ENCODE measurements at places on chromosomes 12 and 14.

DNA sequence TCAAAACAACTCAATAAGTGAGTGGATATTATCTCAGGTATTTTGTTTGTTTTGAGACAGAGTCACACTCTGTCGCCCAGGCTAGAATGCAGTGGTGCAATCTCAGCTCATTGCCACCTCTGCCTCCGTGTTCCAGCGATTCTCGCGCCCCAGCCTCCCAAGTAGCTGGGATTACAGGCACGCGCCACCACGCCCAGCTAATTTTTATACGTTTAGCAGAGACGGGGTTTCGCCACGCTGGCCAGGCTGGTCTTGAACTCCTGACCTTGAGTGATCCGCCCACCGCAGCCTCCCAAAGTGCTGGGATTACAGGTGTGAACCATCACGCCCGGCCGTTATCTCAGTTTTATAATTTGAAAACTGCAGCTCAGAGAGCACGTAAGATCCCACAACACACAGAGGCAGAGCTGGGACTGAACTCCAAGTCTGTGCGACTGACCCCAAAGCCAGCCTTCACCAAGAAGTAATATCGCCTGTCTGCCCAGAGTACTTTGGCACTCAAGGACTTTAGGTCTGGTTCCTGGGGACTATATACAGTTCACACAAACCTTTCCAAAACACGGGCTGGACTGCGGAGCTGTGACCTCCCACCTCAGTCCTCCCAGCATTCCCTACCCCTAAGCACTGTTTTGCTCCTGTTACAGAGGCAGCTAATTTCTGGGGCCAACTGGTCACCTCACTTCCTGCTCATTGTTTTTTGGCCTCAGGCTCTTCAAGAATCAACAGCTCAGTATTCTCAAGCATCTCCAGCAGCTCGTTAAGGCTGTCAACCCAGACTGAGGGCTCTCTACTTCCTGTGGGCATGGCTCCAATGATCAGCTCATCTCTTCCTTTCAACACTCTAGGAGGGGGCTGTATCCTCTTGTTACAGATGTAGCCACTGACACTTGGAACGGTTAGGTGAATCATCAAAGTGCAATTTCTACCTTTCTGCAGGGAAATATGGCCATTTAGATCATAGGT, 22.5 kb downstream of the TESC start:
- DNase-seq: no peak

DNA sequence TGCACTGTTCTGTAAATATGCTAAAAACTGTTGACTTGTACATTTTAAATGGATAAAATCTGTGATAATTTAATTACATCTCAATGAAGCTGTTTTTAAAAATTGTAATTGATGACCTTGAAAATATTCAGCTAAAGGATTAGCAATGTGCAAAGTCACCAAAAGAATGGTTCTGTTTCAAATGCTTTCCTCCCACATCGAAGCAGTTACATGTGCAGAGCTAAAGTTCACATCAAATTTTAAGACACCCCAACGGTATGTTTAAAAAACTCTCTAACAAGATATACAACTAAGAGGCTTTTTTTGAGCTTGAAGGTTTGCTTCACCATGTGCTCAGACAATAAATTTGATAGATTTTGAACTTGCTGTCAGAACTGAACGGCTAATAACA, 114.6 kb upstream of the KRAS start:
- no peak for DNase-seq

DNA sequence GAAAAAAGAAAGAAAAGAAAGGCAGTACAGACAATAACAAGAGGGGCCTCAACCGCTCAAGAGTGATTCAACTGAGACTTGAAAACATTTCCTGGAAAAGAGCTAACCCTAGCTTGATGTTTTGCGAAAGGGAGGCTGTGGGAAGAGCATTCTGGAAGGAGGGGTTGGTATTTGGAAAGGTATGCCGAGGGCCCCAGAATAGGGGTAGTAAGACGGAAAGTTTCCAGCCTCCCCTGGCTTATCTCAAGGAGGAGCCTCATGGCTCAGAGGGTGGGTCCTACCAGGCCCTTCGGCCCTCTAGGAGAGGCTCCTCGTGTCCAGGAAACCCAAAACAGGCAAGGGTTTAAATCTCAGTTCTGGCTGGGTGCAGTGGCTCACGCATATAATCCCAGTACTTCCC, 8.4 kb downstream of the RNU4-2 start:
- peak; percentile 11 for DNase-seq

DNA sequence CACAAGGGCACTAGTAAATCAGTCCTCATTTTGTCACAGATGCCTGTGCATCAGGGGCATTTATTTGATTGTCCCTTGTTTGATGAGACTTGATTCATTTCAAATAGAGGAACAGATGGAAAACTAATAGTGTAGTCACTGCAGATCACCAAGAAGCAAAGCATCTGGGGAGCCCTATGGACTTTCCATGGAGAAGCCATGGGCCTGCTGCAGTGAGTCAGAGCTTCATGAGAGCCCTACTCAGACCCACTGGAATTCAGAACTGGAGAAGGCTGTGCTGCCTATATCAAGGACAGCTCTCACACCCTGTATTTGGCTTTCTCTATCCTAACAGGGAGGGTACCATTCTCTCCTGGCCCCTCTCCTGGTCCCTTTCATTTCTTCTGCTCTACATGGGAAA, 126.2 kb downstream of the GRIP1 start:
- DNase-seq: no peak

DNA sequence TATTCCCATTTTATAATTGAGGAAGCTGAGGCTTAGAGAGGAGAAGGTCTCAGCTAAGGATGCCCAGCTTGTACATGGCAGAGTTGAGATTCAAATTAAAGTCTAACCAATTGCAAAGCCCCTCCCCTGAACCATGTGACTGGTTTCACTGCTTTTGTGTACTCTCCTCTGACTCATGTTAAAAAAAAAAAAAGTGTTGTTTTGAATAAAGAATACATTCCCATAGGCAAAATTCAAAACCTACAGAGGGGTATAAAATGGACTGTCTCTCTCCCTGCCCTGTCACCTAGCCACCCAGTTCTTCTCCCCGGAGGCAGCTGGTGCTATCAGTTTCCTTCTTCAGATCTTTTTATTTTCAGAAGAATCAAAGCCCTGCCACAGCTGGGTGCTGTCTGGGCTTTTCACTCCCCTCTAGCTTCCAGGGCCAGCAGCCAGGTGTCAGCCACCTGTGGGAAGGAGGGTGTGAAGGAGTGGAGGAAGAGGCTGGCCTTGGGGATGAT, 5.4 kb downstream of the PSMD9 start:
- peak; percentile 78 for DNase-seq

GRCh38 chr12:49288922-49289555, 5.9 kb upstream of the PRPH start:
- DNase-seq: no peak

DNA sequence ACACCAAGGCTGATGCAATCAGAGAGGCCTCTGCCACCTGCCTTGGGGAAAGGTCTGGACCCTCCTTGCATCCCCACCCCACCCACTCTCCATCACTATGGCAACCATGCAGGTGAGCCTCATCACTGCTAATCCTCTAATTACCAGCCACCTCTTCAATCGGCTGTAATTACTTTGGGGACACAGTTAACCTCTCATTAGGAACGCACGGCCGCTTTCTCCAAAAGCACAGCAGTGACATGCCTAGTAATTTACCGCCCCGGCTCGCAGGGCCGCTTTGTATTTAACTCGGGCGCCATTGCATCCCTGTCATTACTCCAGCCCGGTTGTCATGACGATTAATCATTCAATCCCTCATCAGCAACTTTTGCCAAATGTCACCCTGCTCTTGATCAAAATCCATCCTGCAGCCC, 36.3 kb upstream of the FAM222A start:
- no peak for DNase-seq

GRCh38 chr12:93323625-93324329, 53.9 kb upstream of the NUDT4 start:
- peak; percentile 40 for DNase-seq

DNA sequence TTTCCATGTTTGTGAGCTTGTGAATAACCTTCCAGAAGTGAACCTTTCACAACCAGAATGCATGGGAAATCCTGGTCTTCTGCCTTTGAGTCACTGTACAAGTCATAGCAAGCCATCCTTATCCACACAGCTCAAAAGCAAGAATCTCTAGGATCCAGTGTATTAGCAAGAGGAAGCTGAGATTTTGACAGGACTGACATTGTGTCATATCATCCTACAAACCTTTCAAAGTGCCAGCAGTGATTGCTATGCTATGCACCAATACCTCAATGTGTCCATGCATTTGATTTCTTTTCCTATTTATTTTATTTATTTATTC, 13.5 kb upstream of the NRDE2 start:
- no peak for DNase-seq

GRCh38 chr12:65432114-65432513, 153.6 kb downstream of the MSRB3 start:
- DNase-seq: no peak

- DNase-seq: no peak
Measured at GRCh38 chr14:78202163-78202562, 32.0 kb downstream of the NRXN3 start.

DNA sequence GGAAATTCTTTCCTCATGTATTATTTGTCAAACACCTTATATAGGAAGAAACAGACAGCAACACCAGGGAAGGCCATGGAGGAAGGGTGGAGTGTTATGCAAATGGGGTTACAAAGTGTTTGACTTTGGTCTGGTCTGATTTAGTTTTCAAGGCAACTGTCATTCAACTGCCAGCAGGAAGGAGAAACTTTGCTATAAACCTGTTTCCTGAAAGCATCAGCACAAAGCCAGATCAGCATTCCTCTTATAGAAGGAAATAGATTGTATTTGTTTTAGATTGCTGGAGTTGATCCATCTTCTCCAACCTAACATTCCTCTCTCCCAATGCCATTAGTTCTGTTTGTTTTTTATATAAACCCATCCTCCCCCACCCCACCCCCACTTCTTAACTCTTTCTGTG, 65.7 kb downstream of the STAB2 start:
- no peak for DNase-seq

GRCh38 chr12:4145990-4146859, 127.3 kb upstream of the CCND2 start:
- no peak for DNase-seq

DNA sequence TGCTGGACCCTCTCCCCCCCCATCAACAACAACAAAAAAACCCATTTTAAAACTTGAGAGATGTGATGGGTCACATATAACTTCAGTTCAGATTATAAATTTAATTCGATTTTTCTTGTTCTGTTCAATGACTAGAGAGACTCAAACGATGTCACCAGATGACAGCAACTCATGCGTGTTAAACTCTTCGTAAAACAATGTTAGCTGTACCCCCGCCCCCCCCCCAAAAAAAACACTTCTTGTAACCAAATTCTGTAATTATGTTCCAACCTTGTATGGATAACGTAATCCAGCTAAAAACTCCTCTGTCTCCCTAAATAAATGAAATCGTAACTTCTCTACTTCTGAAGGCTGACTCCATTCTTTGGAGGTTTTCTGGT, 614 bp upstream of the NACA start:
- no peak for DNase-seq

DNA sequence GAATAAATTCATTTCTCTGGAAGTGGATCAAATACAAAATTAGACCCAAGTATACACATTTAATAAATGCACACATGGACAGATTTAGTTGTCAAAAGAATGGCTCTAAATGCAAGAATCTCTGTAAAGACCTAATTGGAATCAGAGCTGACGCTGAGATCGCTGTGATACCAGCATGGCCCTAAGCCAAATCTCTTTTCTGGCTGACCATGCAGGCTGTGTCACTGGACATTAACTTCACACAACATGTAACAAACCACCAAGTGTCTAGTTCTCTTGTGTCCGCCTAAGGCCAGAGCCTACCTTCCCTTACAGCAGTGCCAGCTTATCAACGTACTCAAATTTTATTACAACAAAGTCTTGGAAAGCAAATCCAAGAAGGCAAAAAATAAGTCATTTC, 127.5 kb downstream of the MED13L start:
- DNase-seq: peak; percentile 60

- DNase-seq: peak; percentile 89
Measured at GRCh38 chr12:50016501-50017475, 8.5 kb downstream of the RACGAP1 start.

DNA sequence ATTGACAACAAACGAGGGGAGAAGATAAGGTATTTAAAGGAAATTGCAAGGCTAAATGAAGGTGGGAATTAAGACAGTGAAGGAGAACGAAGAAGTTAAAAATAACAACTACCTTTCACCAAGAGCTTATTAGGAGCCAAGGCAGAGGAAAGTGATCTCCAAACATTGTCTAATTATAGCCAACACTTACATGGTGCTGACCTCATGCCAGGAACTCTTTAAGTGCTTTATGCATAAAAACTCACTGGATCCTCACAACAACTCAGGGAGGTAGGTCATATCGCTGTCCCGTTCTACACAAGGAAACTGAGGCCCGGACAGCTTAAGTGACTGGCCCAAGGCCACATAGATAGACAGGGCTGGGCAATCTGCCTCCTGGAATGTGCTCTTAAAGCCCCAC, 19.5 kb downstream of the TAMALIN start:
- no peak for DNase-seq

DNA sequence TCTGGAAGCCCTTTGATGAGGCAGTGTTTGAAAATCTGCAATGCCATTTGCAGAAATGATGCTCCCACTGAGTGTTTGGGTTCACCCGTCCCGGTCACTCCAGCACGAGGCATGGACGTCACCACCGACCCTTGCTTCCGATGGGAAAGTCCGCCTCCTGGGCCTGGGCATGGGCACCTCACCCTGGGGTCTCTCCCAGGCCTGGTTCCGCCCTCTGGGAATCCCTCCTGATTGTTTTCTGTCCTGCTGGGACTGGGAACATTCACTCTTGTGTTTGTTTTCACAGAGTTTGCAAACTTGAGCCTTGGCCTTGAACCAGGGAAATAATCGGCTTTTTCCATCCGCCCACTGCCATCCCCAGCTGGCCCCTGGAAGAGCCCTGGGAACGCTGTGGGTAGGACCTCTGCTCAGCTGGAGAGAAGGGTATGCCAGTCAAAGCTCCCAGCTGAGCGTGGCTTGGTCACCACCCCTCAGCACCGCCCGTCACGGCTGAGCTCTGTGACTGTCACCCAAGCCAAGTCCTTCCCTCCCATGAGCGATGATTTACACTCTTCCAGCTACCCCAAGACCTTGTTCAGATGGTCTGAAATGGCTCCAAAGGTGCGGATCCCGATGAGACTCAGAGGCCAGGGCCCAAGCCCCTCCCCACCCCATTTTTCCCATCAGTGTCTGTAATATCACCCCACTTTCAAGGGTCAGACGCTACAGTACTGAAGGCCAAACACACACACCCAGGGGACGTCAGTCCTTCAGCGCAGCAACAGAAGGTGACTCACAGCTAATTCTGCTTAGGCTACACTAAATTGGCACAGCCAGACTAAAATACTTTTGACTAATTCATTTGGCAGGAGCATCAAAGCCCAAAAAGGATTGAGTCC, 34.1 kb upstream of the FZD10 start:
- DNase-seq: no peak

- DNase-seq: no peak
Measured at GRCh38 chr14:94360945-94361565, 27.3 kb downstream of the SERPINA1 start.

- DNase-seq: no peak
Measured at GRCh38 chr12:29212682-29213403, 63.8 kb downstream of the FAR2 start.

GRCh38 chr12:27347779-27348178, 15.1 kb downstream of the BMAL2 start:
- DNase-seq: no peak

Measured in astrocyte of the hippocampus (primary cell).